ACHN (cell line): ENCODE measurements at places on chromosomes 5 and 9.

DNA sequence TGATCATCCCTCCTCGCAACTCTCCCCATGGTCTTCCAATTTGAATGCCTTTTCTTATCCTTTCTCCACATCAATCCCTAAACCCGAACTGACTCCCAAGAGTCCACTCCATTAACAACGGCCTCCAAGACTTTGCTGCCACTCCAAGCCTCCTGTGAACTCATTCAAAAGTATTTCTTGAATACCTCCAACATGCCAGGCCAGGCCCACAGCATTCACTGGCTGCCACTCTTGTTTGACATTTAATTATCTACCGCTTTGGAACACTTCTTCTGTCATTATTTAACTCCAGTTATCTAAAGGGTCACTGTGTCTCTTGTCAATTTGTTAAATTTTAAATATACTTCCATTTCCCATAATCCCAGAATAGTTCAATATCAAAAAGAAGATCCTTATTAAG, 378.9 kb downstream of the EFNA5 start:
- no peak for DNase-seq

GRCh38 chr9:70165006-70165602, 93.7 kb upstream of the SMC5 start:
- DNase-seq = no peak

DNA sequence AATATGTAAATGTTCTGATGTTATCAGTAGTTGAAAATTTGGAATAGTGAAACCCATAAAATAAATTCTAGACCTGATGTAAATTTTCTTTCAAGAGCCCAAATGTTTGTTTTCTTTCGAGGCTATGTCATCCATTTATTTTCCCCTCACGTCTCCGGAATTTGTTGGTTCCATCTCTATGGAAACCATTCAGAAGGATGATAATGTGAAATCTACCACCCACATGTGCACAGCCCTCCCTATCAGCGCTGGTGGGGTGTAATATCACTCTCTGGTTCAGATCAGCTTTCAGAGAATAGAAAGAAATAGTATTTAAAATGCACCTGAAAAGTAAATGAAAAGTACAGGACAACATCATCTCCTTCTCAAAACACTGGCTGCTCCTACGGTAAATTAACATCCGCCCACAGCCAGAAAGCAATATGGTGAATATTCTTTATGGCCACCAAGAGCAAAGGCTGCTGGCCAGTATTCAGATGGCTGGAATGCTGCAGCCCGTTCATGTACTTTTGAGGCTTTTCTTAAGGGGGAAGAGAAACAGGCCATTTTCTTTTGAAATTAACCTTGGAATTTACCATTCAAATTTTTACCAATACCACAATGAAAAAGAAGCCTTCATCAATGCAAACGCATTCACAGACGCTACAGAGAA, 28.5 kb downstream of the GLDC start:
- no peak for DNase-seq

- DNase-seq = no peak
These were observed 29.5 kb upstream of the MYO10 start for GRCh38 chr5:16965581-16965980.

- DNase-seq = no peak
These were observed 100.0 kb downstream of the MCTP1 start for GRCh38 chr5:95184924-95185323.

DNA sequence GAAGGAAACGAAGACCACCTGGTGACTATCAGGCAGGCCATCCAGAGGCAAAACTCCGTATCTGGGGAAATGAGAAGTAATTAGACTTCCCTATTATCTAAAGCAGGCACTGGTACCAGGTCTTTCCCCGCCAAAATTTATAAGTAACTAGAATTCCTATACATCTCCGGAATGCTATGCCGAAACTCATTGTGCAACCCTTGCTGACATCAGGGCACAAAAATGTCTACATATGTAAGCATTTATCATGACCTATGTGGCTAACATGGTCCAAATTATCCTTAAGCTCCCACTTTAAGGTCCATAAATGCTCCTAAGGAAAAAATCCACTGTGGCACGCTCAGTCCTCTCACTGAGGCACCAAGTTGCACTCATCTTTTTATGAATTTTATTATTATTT, 17.8 kb downstream of the ACTL7B start:
- no peak for DNase-seq

GRCh38 chr5:159405611-159406031, 75.3 kb upstream of the IL12B start:
- DNase-seq = no peak

DNA sequence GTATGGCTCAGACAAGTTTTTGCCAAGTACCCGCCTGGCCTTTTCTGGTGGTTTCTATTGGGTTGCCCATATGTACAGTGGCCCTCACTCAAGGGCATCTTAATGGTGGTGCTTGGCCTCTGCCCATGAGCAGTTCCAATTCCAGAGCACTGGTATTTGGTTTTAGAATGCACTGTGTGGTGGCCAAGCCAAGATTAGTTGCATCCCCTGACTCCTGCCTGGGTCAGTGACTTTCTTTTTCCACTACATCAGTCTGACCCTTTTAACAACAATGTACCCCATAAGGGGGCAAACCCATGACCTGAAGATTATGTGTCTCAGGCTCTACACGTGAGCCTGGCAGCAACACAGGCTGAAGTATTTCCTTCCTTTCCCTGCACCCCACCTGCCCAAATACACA, 34.2 kb downstream of the NPR3 start:
- DNase-seq = no peak

DNA sequence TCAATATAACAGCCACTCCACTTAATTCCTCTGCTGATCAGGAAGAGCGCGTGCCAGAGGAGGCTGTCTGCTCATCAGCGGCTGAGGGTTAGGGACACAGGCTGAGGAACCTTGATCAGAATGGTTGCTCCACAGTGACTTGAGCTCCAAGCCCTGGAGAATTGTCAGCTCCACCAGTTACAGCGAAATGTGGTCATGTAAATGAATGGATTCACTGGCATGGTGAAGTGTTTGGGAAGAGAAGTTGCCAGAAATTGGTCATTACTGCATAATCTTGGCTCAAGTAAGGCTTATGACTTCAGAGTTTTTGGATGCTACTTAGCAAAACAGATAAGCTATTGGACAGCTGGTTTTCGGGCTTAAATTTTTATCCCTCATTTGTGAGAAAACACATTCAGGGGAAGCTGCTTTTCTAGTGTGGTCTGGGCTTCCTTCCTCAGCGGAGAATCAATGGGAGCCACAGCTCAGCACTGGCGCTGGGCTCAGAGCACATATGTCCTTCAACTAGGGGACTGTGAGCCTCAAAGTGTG, 65.0 kb downstream of the PRRT1B start:
- DNase-seq = no peak

DNA sequence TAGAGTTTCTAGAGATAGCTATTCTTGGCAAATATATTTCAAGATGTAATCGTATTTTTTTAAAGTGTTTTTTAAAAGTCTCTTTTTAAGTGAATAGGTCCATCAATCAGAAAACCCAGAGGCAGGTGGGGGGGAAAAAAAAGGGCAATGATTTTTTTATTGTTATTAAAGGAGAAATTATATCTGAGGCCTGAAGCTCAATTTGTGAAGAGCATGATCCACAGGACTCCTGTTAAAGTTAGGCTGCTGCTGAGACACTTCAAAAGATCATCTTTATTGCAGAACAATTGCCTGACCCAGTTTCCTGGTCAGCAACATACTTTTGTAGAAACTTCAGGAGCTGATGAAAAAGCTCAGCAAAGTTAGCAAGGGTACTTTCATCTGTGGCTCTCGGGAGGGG, 326.2 kb downstream of the RASEF start:
- DNase-seq = no peak

DNA sequence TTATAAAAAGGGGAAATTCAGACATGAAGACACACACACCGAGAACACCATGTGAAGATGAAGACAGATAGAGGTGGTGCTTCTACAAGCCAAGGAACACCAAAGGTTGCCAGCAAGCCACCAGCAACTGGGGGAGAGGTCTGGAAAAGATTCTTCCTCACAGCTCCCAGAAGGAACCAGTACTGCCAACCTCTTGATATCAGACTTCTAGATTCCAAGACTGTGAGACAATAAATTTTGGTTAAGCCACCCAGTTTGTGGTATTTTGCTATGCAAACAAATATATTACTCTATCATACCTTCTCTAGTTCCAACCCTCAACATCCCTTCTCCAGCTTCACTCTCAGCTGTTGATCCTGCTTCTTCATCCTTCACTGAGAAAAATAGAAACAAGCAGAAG, 451.1 kb downstream of the EBF1 start:
- DNase-seq = no peak

DNA sequence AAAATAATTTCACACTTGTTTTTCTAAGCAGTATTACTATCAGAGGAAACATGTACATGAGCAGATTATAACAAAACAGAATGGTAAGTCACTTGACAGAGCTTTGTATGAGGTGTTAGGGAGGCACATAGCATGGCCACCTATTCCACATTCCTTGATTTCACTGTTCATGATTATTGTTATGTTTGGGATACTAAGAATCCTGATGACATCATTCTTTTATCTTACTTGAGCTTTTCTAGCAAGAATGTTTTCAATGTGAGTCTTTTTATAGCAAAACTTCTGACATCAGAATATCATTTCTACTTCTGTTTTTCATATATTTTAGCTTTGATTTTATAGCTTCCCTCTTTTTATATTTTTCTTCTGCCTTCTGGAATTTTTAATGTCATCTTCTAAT, 208.2 kb downstream of the DMRTA1 start:
- DNase-seq = no peak

GRCh38 chr9:123065196-123065595, 31.7 kb downstream of the GPR21 start:
- no peak for DNase-seq

DNA sequence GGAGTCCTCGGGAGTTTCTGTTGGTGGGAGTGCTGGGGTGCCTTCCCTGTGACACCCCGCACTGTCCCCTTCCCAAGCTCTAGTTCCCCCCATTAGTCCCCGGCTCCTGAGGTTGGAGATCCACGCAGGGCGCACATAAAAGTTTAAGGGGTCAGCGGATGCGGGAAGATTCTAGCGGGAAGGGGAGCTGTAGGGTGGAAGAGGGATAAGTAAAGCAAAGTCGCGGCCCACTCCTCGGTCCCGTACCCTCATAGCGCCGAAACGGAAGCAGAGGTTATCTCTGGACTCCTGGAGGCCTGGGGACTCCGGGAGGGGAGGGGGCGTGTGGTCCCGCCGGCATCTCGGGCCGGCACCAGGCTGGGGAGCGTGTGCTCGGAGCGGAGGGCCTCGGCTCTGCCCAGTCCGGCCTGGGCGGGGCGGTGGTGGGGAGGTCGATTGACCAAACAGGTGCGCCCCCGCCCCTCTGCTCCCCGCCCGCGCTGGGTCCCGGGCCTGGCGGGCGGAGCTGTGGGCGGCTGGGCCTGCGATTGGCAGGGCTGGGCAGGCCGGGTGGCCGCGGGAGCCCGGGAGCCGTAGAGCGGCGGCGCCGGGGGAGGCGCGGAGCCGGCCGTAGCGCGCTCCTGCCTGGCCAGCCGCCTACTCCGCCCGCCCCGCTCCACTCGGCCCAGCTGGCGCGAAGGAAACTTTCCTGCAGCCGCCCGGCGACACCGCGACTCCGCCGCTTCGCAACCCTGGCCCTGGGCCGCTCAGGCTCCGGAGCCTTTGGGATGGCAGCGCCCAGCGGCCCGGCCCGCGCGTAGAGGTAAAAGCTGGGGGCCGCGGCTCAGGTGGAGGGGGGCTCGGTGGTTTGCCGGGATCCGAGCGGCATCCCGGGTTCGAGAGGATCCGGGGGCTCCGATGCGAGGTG, 52.2 kb upstream of the DAB2IP start:
- DNase-seq = peak; percentile 29

- DNase-seq = no peak
These were observed 376.1 kb downstream of the ADGRV1 start for GRCh38 chr5:90934738-90935137.

- DNase-seq = no peak
These were observed 84.3 kb upstream of the HAND1 start for GRCh38 chr5:154562244-154562880.

DNA sequence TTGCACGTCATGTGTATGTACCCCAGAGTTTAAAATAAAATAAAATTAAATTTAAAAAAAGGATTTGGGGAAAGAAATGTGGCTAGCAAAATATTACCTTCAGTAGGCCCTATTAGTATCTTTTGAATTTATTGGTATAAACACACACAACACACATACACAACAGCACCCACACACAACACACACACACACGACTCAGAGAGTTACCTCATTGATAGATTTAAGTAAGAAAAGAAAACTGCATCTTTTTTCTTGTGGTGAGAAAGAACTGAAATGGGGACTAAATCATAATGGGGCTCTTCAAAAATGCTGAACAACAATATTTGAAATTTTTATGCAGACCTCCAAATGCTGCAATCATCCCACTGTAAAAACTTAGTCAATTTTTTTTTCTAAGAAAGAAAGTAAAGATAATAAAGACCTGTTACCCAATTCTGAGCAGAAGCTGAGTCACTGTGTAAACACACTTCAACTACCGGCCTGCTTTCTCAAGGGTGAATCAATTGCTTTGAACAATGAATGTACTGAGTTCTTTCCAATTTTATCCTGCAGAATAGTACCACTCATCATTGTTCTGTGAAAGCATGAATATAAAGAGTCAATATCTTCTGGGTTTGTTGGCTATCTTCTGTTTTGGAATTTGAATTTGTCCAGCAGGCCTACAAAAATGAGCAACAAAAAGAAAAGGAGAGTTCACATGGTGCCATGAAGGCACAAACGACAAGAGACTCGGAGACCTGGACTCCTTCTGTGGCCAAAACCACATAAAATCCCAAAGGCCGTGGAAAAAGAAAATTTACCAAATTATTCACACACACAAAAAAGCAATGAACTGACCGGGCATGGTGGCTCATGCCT, 57.9 kb upstream of the CCNG1 start:
- DNase-seq = peak; percentile 71

- no peak for DNase-seq
These were observed 729.8 kb downstream of the EFNA5 start for GRCh38 chr5:106940986-106941385.

- DNase-seq = no peak
These were observed 20.8 kb downstream of the MFAP3 start for GRCh38 chr5:154059583-154059982.

GRCh38 chr9:34689116-34689470, 2.0 kb downstream of the CCL19 start:
- DNase-seq = no peak
